ENCODE measurements at places on chromosomes 7 and 10.

GRCh38 chr10:29957236-29957635 lies 102.2 kb downstream of the JCAD start:
- no peak for DNase-seq

DNA sequence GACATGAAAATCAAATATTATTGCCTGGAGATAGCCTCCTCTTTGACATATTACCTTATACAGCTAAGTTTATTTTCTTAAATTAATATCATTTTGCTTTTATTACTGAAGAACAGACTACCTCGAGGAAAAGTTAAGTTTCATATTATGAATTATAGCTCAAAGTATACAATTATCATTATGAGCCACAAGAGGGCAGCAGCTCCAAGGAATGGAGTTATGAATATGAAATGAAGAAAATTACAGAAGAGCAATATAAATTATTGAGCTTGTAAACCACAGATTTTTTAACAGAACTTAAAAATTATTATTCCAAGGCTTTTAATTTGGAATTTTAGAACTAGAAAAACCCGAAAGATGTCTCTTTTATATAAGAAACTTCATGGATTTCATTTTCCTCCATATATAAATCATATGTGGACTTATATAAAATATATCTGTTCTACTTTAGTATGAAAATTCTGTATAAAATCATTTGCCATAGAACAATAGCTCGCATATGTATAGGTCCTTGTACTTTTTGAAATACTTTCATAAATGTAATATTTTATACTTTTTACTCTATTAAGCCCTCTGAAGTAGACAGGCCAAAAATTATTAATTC lies 40.1 kb downstream of the IQUB start:
- peak; percentile 12 for DNase-seq

GRCh38 chr10:66455304-66455703 lies 470.5 kb upstream of the LRRTM3 start:
- DNase-seq = peak; percentile 6

DNA sequence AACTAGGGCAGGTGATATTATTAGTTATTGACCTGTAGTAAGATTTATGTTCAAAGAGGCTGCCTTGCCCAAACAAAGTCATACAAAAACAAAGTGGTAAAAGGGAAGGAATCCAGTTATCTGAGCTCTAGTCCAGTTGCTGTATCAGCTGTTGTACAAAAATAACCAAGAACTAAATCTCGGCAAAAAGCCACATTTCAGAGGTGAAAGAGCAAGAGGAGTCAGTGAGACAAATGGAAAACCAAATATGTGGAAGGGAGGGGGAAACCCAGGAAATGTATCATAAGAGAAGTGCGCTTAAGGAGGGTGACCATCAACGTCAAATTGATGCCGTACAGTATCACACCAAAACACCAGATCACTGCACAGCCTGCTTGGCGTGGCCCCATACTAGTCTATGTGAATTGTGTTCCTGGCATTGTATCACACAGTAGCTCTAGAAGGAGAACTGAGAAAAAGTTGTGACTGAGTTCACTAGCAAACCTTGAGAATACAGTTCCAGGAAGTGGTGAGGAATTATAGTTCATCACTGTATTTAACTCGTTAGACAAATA lies 6.4 kb downstream of the AGBL3 start:
- no peak for DNase-seq

DNA sequence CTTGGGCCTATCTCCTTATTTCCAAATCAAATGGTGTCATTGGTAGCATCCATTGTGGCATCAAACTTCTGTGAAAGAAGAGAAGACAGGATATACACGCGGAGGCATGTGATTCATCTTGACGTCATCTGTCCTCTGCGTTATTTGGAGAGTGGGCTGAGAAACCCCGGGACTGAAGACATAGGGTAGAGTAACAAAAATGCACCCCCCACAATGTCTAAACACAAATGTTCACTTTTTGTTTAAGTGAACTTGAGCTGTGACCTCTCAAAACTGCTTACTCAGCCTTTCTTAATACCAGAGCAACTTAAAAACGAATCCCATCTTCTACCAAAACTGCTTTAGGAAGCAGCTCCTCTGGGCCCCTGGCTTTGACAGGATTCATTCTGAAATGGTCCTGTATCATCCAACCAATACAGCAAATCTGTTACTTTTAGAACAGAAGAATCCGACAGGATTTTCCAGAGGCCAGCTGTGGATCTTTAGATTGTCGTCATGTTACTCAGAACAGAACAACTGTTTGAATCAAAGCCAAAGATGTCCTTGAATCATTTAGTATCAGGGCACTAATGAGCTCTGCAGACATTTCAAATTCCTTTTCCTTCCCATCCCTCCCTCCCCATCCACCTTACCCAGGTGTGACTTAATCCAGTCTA lies 438.1 kb downstream of the SUGCT start:
- DNase-seq = no peak
